ENCODE measurements at places on chromosomes 3 and 15.

DNA sequence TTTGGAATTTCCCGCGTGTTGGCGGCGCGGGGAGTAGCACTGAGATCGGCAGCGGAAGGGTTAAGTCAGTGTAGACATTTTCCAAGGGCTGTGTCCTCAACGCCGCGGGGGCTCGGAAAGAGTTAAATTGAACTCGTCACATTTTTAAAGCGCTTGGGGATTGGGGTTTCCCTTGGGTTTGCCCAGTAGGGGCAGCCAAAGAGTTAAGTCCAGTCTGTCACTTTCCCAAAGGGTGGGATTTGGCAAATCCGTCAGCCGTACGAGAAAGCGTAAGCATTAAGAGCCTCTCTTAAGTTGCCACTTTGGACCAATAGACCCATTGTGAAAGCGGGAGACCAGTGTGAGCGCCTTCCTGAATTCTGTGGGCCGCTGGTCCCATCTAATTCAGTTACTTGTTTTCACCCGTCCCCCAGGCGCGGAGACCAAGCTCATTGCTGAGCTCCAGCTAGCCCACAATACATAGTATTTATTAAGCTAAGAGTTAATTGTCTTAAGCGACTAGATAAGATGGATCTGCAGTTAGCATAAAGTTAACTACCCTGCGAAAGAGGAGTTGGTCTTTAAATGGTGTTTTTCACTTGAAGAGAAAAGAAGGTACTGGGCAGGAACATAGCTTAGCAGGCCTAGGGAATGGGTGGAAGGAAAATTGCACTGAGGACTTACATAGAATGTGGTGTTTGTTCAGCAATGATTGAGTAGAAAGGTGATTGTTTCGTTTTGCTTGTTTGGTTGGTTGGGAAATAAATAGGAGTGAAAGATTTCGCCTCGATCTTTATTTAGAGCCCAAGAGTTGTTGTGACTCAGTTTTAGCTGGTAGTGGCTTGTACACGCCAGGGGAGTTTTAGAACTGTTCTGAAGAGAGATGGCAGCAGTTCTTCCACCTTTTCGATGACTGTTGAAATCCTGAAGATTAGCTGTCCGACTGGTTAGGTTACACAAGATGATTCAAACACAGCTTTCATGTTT lies 932 bp downstream of the ARL8B start:
- DNase-seq = peak; percentile 24

GRCh38 chr3:196246612-196247308 lies 30.4 kb downstream of the SLC51A start:
- DNase-seq = no peak

DNA sequence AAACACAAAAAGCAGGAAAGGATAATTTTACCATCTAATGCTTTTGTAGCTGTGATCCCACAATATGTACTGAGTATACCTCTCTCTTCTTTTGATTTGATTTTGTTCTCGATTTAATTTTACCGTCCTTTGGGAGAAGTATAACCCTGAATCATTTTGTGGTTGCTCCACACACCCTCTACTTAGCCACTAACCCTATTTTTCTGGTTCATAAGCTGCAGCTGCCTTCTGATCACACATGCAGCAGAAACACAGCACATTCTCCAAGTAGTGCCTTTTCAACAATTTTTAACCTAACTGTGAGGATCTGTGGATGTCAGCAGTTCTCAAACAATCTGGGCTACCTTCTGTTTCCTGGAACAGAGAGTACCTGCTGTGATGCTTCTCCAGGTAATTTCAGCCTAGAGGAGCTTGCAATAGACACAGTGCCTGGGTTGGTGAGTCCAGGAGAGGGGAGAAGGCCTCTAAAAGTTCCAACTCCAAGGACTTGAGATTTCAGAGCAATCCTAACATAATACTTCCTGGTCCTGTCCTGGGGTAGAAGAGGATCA lies 40.3 kb downstream of the HGD start:
- no peak for DNase-seq

DNA sequence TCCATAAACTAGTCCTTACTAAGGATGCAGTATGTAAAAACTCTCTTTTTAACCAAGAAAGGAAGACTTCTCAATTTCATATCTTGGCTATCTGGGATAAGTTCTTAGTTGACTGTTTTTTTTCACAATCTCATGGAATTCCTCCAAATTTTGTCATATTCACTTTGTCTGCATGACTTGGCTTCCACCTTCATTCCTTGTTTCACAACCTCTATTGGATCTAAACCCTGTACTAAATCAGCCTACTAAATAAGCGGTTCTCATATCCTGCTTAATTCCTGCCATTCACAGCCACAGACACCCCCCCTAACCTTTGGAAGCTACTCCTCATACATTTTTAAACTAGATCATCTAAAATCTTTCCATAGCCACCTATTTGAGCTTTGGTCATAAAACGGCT lies 370.6 kb upstream of the NAALADL2 start:
- DNase-seq = no peak

DNA sequence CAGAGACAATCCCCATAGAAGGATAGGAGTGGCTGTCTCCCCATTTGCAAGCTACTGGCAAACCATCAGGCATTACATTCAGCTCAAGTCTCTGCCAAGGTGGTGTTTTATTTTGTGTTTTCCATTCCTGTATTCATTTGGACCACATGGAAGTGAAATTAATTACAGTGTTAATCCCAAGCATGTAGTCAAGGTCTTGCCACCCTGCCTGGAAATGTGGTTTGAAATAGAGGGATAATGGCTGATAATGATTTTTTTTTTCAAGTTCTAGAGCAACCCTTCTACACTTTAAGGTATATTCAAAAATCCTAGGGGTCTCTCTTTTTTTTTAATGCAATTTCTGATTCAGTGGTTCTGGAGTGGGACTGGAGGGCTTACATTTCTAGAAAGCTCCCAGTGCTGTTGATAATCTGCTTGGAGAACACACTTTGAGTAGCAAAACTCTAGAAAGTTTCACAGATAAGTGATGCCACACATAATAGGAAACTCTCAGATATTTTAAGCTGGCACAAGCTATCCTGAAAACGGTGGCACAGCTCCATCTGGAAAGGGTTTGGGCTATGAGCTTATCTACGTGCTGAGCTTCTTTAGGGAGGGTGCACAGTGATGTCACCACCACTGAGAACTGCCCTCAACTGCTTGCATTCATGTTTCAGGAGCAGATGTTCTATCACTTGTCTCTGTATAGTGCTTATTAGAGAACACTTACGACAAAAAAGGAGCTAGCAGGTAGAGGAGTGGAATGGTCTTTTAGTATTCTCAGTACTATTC lies 140.1 kb upstream of the IL12A start:
- no peak for DNase-seq

- no peak for DNase-seq
These were observed 158.3 kb upstream of the C2CD4B start for GRCh38 chr15:62323353-62323890.

- DNase-seq = no peak
These were observed 112.7 kb downstream of the NFKBIZ start for GRCh38 chr3:101962055-101962454.

DNA sequence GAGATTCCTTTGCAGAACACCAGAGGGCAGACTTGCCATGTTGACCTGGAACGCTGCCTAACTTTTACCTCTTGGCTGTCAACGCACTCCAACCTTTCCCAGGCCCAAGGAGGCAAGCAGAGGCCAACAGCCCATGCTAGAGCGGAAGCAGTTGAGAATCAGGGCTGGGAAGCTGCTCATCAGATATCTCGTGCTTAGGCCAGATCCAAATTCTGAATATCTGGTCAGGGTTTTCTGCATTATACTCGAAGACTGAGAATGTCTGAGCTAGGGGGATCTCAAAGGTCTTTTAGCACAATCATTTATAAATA lies 2.5 kb downstream of the XIRP1 start:
- peak; percentile 50 for DNase-seq

DNA sequence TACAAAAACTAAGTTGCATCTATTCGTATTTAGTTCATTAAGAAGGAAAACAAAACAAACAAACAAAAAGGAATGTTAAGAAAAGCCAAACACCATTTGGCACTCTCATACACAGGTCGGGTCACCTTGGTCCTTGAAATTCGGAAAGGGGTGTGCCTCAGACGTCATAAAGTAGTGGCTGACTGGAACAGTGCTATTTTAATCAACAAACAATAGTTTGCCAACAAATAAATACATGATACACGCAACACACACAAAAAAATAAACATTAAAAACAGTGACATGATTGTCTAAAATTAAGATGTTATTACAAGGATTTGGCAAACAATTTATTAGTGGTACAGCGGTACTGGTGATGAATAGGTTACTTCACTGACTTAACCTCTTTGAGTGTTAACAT lies 579.6 kb downstream of the MECOM start:
- DNase-seq = no peak

DNA sequence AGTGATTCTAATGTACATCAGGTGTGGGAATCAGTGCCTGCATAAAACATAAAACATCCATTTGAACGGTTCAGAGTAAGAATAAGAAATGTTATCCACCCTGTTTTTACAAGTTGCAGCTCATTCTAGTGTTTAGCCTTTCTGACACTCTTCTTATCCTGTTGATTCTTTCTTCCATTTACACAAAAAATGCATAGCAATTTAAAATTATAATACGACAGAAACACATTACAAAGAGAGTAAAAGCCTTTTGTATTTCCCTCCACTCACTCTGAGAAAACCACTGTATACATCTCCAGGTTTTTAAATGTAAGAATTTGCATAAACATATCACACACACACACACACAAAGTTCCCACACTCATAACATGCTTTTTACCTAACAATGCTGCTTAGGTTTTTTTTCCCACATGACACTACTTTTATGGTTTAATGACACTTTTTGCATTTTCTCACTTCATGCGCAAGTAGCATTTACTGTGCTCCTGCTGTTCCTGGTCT lies 199.8 kb downstream of the CNTN6 start:
- no peak for DNase-seq

- DNase-seq = no peak
These were observed 29.6 kb downstream of the CX3CR1 start for GRCh38 chr3:39250116-39250747.

DNA sequence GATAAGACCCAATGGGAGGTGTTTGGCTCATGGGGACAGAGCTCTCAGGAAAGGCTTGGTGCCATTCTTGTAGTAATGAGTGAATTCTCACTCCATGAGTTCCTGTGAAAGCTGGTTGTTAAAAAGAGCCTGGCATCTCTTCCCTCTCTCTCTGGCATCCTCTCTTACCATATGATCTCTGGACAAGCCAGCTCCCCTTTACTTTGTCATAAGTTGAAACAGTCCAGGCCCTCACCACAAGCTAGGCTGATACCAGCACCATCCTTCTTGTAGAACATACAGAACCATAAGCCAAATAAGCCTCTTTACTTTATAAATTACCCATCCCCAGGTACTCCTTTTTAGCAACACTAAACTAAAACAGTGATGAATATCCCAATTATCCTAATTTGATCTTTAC lies 166.9 kb upstream of the TMC3 start:
- no peak for DNase-seq

- no peak for DNase-seq
These were observed 9.4 kb upstream of the COPG1 start for GRCh38 chr3:129239991-129240390.

DNA sequence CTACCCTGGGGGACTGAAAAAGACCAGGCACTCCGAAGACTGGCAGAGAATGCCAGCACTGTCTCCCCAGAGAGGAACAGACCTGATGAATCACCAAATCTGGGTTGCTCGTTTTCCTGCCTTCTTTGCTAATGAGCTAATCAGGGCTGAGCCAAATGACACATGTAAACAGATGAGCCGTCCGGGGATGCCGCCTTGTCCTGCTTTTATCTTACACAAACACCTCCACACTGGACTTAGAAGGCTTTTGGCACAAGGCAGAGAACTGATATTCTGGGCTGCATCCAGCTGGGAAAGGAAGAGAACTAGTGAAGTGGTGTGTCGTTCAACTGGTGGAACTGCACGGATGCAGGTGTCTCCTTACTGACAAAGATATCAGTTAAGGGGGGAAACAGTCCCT lies 88.1 kb downstream of the MECOM start:
- no peak for DNase-seq

DNA sequence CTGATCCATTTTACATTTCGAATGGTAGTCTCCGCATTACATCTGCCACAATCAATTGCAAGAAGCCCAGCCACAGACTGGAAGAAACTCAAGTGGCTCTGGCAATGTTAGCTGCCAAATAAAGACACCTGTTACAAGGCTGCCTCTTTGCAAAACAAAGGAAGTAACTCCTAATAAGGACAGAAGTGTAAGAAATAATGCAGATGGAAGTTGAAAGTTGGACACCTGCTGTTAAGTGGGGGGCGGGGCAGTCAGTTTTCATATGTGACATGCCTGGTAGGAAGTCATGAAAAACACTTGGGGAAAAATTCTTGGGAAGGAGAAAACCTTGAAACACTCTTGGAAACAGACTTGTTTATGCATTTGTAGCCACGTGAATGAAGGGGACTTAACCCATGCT lies 54.1 kb upstream of the ATP2C1 start:
- no peak for DNase-seq

DNA sequence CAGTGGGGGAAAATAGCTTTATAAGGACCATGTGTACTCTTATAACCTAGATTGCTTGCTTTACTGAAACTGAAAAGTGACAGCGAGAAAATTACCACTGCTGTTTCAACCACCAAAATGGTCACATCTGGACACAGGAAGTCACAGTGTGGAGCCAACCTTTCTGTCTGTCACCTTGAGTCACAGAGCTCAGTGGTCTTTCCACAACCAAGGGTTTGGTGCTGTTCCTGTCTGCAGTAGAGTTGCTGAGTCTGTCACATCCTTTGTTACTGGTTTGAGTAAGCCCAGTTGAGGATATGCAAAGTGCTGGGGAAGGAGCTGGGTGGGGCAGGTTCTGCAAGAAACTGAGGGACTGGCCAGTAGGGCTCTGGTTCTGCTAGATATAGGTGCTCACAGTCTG lies 139.1 kb upstream of the EIF1B start:
- DNase-seq = no peak

DNA sequence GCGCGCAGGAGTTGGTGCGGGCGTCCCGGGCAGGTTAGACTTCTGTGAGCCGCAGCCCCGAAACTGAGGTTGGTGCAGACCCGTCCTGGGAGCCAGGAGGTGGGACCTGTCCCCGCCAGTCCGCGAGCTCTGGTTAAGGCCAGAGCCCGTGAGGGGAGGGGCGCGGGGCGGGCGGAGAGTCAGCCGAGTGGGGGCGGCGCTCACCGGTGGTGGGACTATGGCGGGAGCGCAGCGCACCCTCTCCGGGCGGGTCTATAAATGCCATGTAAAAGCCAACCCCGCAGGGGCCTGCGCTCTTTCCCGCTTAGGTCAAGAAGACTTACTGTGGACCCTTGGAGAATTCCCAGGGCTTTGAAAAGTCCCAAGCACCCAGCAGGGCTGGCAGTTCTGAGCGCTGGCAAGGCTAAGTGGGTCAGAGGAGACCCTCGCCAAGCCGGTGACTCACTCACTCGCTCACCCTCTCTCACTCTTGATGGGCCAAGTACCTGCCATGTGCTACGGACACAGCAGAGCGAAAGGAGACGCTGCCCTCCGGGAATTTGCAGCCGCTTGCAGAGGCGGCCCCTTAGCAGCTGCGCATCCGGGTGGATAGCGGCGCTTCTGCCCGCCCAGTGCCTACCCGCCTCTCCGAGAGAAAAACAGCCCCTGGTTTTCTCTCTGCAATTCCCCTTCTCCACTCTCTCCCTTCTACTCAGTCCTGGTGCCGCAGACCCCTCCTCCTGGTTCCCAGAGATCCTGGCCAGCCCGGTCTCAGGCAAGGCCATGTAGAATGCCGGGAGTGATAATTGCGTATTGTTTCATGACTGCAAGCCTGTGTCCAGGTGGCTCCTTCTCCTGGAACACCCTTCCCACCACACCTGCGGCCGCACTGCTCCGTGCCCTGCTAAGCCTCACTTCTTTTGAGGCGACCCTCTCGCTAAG lies at the start of gene ALDH1L1:
Gene ALDH1L1, minus strand, starts transcription at position 110 of the 921 bp plus-strand sequence. CDS start 19,607 bp downstream, outside the sequence.
- peak; percentile 80 for DNase-seq
